Non-pigmented ciliary epithelial cell (primary cell): ENCODE measurements at places on chromosomes 16 and 17.
A peak's percentile ranks its signal among the peaks of the same experiment; 100 is the strongest.

GRCh38 chr17:2107050-2107449 is 52.1 kb downstream of the HIC1 start:
- DNase-seq = no peak

DNA sequence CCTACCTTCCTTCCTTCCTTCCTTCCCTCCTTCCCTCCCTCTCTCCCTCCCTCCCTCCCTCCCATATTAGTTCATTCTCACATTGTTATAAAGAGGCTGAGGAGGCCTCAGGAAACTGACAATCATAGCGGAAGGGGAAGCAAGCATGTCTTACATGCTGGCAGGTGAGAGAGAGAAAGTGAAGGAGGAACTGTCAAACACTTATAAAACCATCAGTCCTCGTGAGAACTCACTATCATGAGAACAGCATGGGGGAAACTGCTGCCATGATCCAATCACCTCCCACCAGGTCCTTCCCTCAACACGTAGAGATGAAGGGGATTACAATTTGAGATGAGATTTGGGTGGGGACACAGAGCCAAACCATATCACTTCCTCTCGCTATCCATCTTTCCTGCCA is 281.6 kb upstream of the FOXF1 start:
- DNase-seq = no peak

- DNase-seq = no peak
Observed at GRCh38 chr16:74738113-74738541, 36.5 kb downstream of the FA2H start.

- no peak for DNase-seq
Observed at GRCh38 chr16:89314357-89314756, 96.9 kb downstream of the ZNF778 start.

GRCh38 chr17:27282054-27282551 is 11.8 kb upstream of the WSB1 start:
- peak; percentile 6 for DNase-seq

DNA sequence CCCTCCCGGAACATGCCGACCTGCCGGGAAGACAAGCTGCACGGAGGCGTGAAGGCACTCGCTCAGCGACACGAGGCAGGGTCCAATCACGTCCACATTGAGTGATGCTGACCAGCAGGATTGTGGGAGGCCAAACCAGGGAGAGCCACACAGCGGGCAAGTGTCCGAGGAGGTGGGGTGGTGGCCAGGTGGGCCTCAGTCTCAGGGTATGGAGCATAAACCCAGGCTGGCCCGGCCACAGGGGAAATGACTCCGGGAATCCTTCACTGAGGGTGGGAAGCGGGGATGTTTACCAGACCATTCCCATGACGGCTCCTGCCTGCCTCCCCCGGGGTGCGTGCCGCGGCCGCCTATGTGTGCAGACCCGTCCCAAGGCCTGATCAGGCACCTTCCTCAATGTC is 62.5 kb downstream of the RPH3AL start:
- DNase-seq = no peak

DNA sequence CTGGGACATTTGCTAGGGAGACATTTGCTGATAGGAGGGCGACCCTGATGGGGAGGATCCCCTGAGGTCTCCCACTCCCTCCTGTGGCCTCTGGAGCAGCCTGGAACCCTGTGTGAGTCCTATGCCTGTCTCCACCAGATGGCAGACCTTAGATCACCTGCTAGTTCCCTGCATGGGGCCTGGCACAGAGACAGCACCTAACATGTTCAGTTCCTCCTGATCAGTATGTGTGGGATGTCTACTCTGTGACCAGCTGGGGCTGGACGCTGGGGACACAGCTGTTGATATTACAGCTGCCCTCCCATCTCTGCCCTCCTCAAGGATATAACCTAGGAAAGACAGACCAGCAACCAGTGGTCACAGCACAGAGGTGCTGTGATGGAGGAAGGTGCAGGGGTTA is 1.1 kb upstream of the ADCY7 start:
- no peak for DNase-seq

GRCh38 chr17:55584055-55584685 is 72.9 kb upstream of the SMIM36 start:
- DNase-seq = no peak

DNA sequence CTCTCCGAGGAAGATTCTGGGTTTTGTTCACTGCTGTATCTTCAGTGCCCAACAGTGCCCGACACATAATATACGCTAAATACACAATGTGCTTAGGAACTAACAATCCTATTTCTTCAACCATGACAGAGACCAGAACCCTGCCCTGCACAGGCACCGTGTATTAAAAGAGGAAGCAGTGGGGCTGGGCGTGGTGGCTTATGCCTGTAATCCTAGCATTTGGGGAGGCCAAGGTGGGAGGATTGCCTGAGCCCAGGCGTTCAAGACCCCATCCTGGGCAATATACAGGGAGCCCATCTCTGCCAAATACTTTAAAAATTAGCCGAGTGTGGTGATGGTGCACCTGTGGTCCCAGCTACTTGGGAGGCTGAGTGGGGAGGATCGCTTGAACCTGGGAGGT is 19.3 kb downstream of the ARL2BP start:
- no peak for DNase-seq

- DNase-seq = no peak
Observed at GRCh38 chr16:9351440-9351839, 260.0 kb downstream of the HAPSTR1 start.

DNA sequence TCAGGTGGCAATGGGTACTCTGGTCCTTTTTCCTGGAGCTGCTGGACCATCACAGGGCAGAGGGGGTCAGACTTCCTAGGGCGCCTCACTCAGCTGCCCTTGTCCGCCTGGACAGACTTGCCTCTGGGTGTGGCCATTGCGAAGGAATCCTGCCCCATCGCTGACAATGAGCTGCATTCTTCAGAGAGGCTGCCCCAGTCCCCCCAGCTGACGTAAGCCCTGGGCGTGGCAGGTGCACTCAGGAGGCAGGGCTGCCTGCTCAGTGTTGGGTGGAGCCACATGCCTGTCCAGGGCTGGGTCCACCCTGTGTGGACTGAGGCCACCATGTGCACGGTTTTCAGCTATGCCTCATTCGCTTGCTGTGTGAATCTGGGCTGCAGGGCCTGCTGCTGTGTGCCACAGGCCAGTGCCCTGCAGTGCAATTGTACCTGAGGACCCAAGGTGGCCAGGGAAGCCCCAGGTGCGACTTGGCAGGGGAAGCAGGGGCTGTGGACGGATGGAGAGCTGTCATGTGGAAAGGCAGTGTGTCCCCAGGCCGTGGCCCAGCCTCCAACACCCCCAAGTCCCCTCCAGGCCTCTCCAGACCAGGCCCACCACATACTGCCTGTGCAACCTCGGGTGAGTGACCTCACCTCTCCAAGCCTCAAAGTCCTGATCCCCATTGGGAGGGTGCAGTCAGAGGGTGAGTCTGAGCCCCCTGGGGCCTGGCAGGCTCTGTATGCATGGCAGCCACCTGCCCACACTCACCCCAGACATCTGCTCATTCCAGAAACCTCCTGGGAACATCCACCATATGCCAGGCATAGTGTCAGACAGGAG is 14.0 kb upstream of the MPRIP start:
- no peak for DNase-seq

DNA sequence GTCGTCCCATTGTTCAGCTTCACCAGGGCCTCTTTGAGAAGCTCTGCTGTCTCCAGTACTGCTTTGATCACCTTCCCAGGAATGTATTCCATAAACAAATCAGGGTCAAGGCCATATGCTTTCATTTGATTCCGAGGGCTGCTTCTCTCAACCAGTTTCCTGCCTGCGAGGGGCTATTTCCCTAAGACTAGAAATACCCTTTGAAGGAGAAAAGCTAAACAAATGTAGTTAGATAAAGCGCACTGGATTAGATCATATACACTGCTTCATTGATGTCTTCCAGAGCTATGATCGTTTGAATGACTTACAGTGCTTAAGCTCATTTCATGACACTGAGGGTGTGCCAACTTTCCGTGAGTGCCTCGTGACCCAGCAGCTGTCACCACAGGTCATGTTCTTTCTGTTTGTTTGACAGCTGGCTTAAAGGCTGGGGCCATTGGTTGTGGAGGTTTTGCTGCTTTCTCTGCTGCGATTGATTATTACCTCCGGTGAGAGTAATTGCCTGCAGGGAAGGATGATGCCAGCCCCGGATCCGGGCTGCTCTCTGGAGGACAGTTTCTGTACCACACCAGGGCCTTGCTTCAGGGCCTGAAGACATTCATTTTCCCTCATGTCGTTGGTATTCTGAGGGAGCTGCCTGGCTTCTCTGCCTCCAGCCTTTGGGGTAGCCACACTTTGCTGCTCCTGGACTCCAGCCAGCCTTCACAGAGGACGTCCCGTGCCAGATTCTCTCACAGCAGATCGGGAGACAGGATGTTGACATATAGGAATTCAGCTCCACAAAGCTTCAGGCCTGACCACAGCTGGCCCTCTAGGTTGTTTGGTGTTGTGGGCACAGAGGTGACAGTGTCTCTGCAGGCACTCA is 3.9 kb downstream of the TIMM22 start:
- DNase-seq = no peak

GRCh38 chr17:36149296-36149820 is 27.1 kb downstream of the TBC1D3B start:
- DNase-seq = peak; percentile 15

GRCh38 chr16:1311738-1312466 is 2.5 kb downstream of the UBE2I start:
- no peak for DNase-seq

GRCh38 chr17:53792451-53792850 is 30.3 kb upstream of the KIF2B start:
- no peak for DNase-seq

GRCh38 chr16:55323637-55324271 is at the start of gene IRX6:
IRX6 (plus strand) TSS chr16:55324203; CDS start chr16:55325092, 889 bp downstream.
- no peak for DNase-seq

DNA sequence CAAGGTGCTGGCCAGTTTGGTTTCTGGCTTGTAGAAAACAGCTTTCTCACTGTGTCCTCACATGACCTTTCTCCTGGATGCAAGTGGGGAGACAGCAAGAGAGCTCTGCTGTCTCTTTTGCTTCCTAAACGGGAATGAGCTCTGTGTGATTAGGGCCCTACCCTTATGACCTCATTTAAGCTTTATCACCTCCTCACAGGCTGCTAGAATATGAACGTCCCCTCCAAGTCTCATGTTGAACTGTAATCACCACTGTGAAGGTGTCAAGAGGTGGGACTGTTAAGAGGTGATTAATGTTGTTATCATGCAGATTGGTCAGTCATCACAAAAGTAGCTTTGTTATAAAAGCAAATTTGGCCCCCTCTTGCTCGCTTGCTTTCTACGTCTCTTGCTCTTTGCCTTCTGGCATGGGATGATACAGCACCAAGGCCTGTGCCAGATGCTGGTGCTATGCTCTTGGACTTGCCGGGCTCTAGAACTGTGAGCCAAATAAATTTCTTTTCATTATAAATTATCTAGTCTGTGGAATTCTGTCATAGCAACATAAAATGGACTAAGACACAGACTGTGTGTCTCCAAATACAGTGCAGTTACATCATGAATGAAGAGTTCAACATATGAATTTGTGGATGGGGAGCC is 14.8 kb upstream of the POLR3E start:
- no peak for DNase-seq

GRCh38 chr17:76881966-76882365 is 13.8 kb downstream of the MGAT5B start:
- DNase-seq = no peak
